Cardiac septum (tissue), 1 donor: ENCODE measurements at places on chromosomes 11 and 22. TPM values are rescaled to one million over a fixed set of nuclear protein-coding genes. Genes with fewer than 3 reads are reported as not detected.

DNA sequence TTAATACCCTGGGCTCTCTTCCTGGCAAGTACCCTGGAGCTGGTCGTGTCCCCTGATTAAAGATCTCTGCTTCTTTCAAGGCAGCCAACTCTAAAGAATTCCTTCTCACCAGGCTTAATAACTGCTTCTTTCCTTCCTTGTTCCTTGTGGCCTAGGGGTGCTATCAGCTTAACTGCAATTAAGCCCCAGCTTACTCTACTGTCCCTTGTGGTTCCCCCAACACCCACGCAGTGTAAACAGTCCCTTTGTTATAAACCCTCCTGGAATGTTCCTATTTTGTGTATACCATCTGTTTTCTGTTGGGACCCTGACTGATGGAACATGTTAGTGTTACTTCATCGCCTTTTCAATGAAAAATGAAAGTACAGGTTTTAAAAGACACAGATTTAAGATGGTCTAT lies 126.4 kb upstream of the KIRREL3 start:
- no peak for DNase-seq

GRCh38 chr22:20931126-20931654 lies 14.0 kb downstream of the CRKL start:
- DNase-seq, result no peak

GRCh38 chr11:73114110-73114834 lies 27.8 kb downstream of the FCHSD2 start:
- no peak for DNase-seq

The HBB gene
- 1,223 TPM for total RNA-seq

The CATSPER1 gene
- total RNA-seq, result 0.13 TPM

GRCh38 chr11:65305501-65306268 lies 9.0 kb upstream of the CDC42EP2 start:
- DNase-seq, result no peak

The LMNTD2 gene
- total RNA-seq, result 0.40 TPM

The CDC42BPG gene
- total RNA-seq, result 1.2 TPM

- peak; percentile 54 for DNase-seq
Observed at GRCh38 chr11:112783945-112784322, 177.3 kb upstream of the NCAM1 start.

The SAAL1 gene
- 9.3 TPM for total RNA-seq

DNA sequence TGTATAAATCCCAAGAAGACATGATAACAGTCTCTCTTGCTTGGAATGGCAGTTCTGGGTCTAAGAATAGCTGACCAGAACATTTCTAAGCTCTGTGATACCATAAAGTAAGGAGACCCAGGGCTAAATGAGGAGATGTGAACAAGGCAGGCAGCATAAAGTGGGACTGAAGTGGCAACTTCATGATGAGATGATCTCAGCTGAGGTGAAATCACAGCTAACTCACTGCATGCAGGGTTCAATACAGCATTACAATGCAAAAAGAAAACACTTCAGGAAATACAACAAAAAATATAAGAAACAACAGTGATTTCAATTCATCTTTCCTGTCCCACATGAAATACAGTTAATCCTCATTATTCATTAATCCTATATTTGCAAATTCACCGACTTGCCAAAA lies 44.6 kb downstream of the MRE11 start:
- no peak for DNase-seq

The CHRM1 gene
- total RNA-seq, result not detected

DNA sequence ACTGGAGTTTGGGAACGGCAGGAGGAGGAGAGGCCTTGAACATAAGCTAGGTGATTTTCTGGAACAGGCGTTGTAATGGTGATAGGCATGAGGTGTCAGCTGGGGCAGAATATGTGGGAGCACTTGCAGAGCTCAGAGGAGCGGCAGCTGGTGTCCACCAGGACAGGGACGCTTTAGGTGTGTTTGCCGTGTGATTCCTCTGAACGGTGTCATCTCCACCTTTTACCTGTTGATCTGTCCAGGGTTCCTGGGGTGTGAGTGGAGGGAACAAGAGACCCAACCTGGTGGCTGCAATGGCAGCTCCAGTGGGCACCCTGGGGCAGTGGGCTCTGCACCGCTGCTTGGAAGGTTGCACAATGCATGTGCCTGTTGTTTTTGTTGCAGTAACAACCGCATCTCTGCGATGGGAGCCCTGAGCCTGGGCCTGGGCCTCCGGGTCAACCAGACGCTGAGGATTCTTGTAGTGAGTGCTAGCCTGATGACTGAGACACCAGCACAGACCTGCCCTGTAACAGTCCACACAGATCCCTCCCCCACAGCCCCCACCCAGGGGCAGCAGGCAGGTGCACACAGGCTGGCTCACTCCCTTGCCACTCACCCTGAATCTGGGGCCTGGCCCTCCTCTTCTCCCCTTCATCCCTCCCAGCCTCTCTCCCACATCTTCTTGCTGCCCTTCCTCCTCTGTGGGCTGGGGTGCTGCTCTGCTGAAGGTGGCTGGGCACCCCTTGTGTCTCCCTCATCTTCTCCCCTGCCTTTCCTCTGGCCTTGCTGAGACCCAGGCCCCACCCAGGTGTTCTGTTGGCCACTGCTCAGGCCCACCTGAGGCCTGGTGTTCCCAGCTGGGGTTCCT lies 9.2 kb downstream of the LRRC74B start:
- DNase-seq, result no peak

- no peak for DNase-seq
Observed at GRCh38 chr11:4368286-4368685, at the start of gene OR52B4. OR52B4 (minus strand) TSS chr11:4368386; CDS start chr11:4368295, 91 bp downstream.

DNA sequence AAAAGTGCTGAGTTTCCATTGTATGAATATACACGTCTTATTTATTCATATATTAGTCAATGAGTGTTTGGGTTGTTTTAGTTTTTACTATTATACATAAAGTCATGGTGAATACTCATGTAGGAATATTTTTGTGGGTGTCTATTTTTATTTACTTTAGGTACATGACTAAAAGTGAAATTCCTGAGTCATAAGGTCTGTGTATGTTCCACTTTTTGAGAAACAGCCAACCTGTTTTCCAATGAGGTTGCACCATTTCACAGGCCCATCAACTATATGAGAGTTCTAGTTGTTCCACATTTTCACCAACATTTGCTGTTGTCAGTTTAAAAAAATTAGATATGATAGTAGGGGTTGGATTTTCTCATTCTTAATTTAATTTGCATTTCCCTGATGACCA lies 6.6 kb upstream of the OR6X1 start:
- DNase-seq, result no peak

GRCh38 chr11:104665641-104666040 lies 232.6 kb downstream of the CASP12 start:
- DNase-seq, result no peak

GRCh38 chr22:22712666-22713365 lies 68.4 kb downstream of the GGTLC2 start:
- DNase-seq, result no peak

The NLRP14 gene
- total RNA-seq, result not detected

The OSM gene
- total RNA-seq, result 0.32 TPM

GRCh38 chr11:72954860-72955259 lies 140.6 kb downstream of the ATG16L2 start:
- DNase-seq, result no peak

DNA sequence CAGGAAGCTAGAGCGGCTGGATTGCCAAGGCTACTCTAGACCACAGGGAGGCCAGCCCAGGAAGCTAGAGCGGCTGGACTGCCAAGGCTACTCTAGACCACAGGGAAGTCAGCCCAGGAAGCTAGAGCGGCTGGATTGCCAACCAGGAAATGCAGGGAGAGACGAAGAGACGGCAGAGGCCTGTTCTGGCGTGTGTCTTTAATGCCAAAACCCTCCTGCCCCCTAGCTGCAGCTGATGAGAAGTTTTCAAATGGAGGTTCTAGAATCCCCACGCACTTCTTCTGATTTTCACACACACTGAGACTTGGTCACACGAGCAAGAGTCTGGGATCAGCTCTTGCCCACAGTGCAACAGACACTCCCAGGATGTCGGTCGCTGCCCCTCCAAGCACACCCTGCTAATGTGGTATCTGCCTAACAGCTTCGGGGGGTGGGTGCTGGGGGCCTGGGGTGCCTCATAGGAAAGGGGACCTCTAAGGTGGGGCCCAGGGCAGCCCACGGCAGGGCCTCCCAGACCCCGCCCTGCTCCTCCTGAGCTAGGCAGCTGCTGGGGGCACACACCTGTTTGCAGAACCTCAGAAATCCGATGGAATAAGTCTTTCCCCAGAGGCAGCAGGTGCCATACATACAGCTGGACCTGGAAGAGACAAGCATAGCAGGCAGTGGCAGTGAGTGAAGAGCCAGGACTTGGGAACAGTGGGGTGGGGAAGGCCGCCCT lies 28.5 kb downstream of the MAFF start:
- no peak for DNase-seq

The CCDC188 gene
- 0.67 TPM for total RNA-seq

DNA sequence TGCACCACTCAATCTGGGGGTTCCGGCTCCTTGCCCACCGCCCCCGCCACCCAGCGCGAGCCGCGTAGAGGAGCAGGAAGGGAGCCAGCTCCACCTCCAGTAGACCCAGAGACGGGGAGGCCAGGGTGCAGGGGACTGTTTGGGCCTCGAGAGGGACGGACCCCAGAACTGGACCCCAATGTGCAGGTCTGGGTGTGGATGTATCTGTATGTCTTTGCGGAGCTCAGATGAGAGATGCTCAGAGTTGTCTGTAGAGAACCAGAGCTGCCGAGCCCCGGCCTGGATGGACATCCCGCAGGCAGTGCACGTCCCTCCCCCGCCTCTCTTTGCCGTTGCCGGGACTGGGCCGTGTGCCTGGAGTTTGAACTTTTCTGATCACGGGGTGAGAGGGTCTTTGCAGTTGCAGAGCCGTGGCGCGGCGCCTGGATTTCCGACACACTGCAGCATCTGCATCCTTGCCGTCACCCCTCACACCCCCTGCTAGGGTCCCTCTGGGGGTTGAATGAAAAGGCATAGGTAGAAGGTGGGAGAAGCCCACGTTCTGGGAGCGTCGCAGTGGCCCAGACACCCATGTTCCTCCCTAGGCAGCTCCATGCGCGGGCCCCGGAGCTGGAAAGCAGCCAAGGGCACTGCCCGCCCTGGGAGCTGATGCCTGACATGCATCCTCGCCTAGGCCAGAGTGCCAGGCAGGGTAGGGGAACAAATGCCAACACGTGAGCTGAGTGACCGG lies 105.2 kb downstream of the KCNQ1 start:
- peak; percentile 78 for DNase-seq

GRCh38 chr11:45928535-45929215 lies 6.2 kb downstream of the LARGE2 start:
- DNase-seq, result no peak

DNA sequence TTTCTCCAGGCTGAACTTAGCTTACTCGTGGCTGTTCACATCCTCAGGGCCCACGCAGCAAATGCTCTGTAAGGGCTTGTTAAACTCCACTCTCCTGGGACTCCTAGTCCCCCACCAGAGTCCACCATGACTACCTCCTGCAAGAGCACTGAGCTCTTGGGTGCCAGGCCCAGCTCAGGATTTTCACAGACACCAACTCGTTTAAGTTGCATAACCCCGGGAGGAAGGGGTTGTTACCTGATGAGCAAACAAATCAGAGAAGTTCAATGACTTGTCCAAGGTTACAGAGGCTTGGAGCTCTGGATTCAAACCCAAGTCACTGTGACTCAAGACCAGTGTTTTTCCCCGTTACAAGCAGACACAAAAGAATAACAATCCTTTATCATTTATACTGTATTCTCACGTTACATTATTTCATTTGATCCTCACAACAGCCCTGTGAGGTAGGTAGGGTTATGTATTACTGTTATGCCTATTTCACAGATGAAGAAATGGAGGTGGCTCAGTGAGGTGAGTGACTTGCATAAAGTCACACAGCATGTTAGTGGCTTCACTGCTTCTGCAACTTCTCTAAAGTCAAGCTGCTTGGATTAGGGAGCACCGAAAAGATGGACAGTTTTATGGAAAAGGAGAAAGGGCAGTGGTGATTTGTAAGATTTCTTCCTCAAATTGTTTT lies 17.4 kb downstream of the KCTD21 start:
- no peak for DNase-seq

DNA sequence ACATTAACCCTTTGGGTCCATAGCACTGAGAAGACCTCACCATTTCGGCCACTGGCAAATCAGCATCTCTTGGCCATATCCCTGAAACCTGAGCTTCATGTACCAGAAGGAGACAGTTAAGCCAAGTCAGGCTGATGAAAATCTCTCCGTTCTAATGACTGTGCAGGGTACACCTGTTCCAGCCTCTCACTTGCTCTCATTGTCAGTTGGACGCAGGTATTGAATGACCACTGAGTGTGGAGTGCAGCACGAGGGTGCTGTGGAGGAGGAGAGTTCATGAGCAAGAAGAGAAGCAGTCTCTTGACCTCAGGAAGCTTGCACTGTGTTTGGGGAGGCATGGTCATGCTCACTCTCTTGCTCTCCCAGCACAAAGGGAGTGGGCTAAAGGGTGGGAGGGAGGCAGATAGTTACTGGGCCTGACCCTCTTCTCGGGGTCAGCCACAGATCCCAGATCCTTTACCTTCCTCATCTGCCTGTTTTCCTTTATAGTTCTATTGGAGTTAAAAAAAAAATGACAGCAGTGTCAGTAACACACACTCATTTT lies 65.2 kb downstream of the ZBTB16 start:
- no peak for DNase-seq

DNA sequence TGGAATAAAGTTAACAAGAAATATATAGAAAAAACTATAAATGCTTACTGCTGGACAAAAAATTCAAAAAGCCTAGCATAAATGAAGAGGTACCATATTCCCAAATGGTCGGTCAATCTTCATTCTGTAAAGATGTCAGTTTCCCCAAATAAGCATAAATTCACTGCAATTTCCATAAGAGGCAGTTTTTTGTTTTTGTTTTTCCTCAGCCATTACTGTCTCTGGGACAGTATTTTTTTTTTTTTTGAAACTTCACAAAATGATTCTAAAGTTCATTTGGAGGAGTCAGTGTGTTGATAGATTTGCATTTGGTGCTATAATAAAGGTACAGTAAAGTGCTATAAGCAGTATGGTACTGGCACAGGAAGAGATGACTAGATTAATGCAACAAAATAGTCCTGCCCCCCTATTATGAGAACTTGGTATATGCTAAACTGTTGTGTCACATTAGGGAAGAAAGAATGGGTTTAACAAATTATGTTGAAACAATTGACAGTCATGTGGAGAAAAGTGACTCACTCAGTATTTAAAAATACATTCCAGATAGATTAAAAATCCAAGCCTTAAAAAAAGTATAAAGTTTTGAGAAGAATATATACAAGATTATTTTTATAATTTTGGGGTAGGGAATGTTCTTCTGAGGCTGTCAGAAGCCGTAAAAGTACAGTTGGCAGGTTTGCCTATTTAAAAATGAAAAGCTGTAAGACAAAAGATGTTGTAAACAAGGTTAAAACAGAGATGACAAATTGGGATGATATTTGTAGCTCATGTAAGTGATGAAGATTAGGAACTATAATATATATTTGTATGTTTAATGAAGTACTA lies 2.6 kb upstream of the FTH1 start:
- no peak for DNase-seq

The CYB5R2 gene
- 1.7 TPM for total RNA-seq

The PLEKHB1 gene
- total RNA-seq, result 31.2 TPM

GRCh38 chr11:116409238-116409637 lies 363.5 kb downstream of the BUD13 start:
- DNase-seq, result peak; percentile 10

GRCh38 chr11:125968354-125968753 lies 22.5 kb downstream of the VSIG10L2 start:
- no peak for DNase-seq
